ENCODE measurements at places on chromosomes 2 and 18.

GRCh38 chr2:52416340-52416739, 1351.3 kb upstream of the CHAC2 start:
- DNase-seq = no peak

DNA sequence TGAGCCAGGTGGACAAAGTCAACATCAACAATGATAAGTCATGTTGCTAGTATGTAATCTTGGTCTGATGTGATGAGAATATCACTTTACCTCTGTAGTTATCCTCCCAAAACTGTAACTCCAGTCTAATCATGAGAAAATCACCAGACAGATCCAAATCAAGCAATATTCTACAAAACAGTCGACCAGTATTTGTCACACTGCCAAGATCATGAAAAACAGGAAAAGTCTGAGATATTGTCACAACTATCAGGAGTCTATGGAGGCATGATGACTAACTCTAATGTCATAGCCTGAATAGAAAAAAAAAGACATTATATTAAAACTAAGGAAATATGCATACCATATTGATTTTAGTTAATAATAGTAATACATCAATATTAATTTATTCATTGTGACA, 1883.3 kb upstream of the CELF4 start:
- no peak for DNase-seq

DNA sequence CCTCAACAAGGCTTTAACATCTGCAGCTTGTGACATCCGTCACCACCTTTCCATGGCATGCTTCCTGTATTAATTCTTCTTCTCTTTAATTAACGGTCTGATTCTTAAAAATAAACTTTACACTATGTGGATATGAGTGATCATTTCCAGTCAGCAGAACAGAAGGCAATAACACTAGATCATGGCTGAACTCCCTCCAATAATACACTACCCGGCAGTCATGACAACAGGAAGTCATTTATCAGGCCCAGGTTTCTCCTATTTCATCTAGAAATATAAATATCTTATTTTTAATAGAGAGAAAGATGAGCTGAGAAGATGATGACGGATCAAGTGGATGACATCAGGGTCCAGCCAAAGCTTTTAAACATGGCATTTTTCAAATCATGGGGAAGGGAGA, 792.2 kb downstream of the SLC4A3 start:
- DNase-seq = no peak

- no peak for DNase-seq
Measured at GRCh38 chr18:13527730-13528129, 198.6 kb downstream of the FAM210A start.

GRCh38 chr18:79749251-79750191, 48.2 kb upstream of the KCNG2 start:
- no peak for DNase-seq

DNA sequence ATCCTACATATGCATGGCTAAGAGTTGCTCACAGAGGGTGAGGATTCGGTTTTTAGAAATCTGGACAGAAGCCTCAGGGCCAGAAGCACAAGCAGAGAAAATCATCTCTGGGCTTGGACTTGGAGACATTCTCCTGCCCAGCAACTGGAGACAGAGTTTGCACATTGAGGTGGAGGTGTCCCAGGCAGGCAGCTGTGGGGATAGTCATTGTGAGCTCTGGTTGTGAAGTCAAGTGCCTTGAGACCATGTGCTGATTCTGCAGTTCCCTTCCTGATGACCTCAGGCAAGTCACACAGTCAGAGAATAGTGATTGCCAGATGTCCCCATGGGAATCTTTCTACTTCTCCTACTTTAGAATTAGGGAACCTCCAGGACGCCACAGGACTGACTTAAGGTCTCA, 108.4 kb upstream of the LDAH start:
- DNase-seq = no peak

DNA sequence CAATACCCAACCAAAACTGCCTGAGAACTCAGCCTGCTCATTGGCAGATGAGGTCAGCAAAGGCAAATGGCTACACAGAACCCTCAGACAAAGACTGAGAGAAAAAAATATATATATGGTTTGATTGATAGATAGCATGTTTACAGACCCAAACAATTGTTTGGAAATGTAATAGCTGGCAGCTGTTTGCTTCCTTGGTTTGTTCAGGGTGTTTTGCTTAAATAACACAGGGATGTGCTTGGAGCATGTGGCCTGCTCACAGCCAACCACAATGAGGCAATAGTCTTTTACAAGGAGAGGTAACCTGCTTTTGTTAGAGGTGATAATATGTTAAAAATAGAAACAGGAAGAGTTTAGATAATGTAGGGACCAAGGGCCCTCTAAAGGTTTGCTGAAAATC, 84.5 kb downstream of the PDK1 start:
- DNase-seq = no peak

DNA sequence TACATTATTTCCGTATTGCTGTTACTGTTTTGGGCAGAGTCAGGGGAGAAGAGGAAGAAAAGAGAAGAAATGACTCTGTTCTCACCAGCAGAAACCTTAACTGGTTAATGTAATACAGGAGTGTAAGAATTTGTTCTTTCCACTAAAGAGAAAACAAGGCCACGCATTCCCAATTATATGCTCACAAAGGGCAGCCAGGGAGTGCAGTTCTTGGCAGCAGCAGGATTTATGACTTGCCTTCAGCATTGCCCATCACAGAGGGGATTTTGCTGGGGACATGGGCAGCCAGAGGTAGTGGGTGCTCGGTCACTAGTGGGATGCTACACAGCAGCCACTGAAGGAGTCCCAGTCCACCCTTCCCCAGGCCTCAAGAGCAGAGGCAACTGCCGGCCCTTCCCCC, 18.4 kb downstream of the MREG start:
- no peak for DNase-seq
